ENCODE measurements at places on chromosomes 12 and 14. TPM values are rescaled to one million over a fixed set of nuclear protein-coding genes. Genes with fewer than 3 reads are reported as not detected.

GRCh38 chr12:93581370-93581769 lies 8.9 kb downstream of the SOCS2 start:
- no peak overlapping the region for H3K27ac ChIP-seq
- H3K4me1 ChIP-seq, result peaks cover 46% of the 10 kb centered on the region
- H3K4me3 ChIP-seq, result no peak overlapping the region
- DNase-seq, result no peak
- no peaks in the 10 kb centered on the region for H3K27me3 ChIP-seq

- H3K36me3 ChIP-seq, result no peaks in the 10 kb centered on the region
- H3K27ac ChIP-seq, result no peak overlapping the region
- DNase-seq, result no peak
- no peak overlapping the region for H3K4me3 ChIP-seq
- no peaks in the 10 kb centered on the region for H3K4me1 ChIP-seq
- H3K27me3 ChIP-seq, result peaks cover 7% of the 10 kb centered on the region
These were observed 289.2 kb downstream of the ADGRD1 start for GRCh38 chr12:131242741-131243496.

DNA sequence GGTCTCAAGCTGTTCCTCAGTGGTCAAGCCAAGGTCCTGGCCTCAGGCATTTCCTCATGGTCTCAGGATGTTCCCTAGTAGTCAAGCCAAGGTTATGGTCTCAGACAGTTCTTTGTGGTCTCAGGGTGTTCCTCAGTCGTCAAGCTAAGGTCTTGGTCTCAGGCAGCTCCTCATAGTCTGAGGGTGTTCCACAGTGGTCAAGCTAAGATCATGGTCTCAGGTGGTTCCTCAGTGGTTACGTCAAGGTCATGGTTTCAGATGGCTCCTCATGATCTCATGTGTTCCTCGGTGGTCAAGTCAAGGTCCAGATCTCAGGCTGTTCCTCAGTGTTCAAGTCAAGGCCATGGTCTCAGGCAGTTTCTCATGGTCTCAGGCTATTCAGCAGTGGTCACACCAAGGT lies 540.1 kb downstream of the VRK1 start:
- no peak overlapping the region for H3K4me3 ChIP-seq
- no peaks in the 10 kb centered on the region for H3K4me1 ChIP-seq
- no peaks in the 10 kb centered on the region for H3K27me3 ChIP-seq
- no peak for DNase-seq

The BATF gene
- not detected for total RNA-seq

The JPH4 gene
- total RNA-seq, result 0.13 TPM

The FLVCR2 gene
- total RNA-seq, result 5.2 TPM

The PLD4 gene
- total RNA-seq, result 0.47 TPM

The SLC39A5 gene
- not detected for total RNA-seq

DNA sequence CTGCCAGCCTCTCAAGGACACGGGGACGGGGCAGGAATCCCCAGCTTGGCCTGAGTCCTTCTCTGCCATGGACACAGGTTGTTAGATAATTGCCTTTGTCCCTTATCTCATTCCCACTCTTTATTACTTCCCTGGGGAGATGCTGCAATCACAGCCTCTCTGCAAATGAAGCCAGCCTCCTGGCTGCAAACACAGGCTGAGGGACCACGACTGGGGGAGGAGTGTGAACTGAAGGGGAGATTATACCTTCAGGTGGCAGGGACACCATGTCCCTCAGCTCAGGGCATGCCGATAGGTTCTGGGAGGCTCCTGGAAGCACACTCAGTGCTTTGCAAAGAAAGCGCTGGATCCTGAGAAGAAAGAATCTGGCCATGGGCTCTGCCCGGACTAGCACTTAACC lies 16.1 kb upstream of the CHGA start:
- peaks cover 54% of the 10 kb centered on the region for H3K27me3 ChIP-seq
- H3K36me3 ChIP-seq, result no peaks in the 10 kb centered on the region
- DNase-seq, result no peak
- H3K4me3 ChIP-seq, result no peak overlapping the region
- no peak overlapping the region for H3K27ac ChIP-seq

DNA sequence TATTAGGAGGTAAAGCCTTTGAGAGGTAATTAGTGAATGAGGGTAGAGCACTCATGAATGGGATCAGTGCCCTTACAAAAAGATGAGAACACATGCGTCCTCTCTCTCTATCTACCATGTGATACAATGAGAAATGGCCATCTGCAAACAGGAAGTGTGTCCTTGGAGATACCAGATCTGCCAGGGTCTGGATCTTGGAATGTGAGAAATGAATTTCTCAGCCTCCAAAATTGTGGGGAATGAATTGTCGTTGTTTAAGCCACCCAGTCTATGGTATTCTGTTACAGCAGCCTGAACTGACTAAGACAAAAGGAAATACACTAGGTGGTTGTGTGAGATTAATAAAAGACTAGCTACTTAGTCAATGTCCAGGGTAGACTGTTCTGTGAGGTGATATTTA lies 366.6 kb downstream of the NELL2 start:
- no peaks in the 10 kb centered on the region for H3K4me1 ChIP-seq
- DNase-seq, result no peak
- H3K27me3 ChIP-seq, result no peaks in the 10 kb centered on the region
- no peaks in the 10 kb centered on the region for H3K36me3 ChIP-seq
- H3K4me3 ChIP-seq, result no peak overlapping the region

Data from heart right ventricle (tissue), 16 donors.